Immature natural killer cell (primary cell): ENCODE measurements at places on chromosomes 11 and 22. TPM values are rescaled to one million over a fixed set of nuclear protein-coding genes. Genes with fewer than 3 reads are reported as not detected.

Gene NCAM1
- 143 TPM for polyA plus RNA-seq

- peaks cover 2% of the 10 kb centered on the region for H3K4me1 ChIP-seq
- H3K27ac ChIP-seq = peak overlapping the region; percentile 13
- H3K36me3 ChIP-seq = no peaks in the 10 kb centered on the region
These were observed 101.1 kb upstream of the PITPNB start for GRCh38 chr22:28019881-28020861.

- peaks cover 48% of the 10 kb centered on the region for H3K4me1 ChIP-seq
- peaks cover 4% of the 10 kb centered on the region for H3K27me3 ChIP-seq
- no peak for DNase-seq
- peak overlapping the region; percentile 69 for H3K27ac ChIP-seq
- peak overlapping the region; percentile 40 for H3K4me3 ChIP-seq
These were observed 41.1 kb downstream of the OSBPL5 start for GRCh38 chr11:3123761-3124733.

GRCh38 chr22:42918500-42918899, 61.4 kb upstream of the ARFGAP3 start:
- no peaks in the 10 kb centered on the region for H3K36me3 ChIP-seq
- no peak overlapping the region for H3K27ac ChIP-seq
- no peak for DNase-seq

GRCh38 chr11:120629407-120630080, 118.0 kb downstream of the GRIK4 start:
- no peak for DNase-seq
- H3K27ac ChIP-seq = no peak overlapping the region
- no peak overlapping the region for H3K4me3 ChIP-seq
- peaks cover 6% of the 10 kb centered on the region for H3K4me1 ChIP-seq

DNA sequence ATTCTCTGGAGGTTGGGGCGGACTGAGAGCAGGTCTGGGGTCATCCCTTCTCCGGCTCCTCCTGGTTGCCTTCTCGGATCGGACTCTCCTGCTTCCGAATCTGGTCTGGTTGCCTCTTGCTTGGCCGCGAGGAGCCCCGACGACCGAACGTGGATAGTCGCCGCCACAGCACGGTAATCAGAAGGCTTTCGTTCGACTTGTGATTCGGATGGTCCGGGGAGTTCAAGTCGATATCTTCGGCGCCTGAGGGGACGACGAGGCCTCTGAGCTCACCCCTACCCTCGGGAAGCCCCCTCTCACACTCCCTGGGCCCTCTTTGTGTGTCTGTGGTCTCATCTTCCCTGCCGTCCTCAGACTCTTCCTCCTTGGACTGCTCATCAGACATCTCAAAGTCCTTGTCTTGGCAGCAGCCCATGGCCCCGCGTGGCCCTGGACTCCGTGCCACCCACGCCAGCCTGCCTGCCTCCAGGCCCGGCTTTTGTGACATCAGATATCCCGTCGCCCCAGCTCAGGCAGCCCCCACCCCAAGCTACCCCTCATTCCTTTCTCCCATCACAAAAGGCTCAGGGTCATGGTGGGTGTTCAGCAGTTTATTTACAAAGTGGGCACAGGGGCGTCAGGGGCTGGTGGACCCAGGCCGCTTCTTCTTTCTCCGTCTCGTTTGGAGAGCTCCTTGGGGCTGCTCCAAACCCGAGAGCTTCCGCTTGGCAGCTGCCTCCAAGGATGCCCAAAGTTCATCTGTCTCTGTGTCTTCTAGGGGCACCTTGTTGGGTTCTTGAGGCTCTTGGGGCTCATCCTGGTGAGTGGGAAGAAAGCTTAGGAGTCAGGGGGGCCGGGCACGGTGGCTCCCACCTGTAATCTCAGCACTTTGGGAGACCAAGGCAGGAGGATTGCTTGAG, at the start of gene TEX54:
TEX54 (minus strand) TSS at position 506 of the 899 bp plus-strand sequence.
- peak within 1 kb of the TSS; percentile 98 for H3K27ac ChIP-seq
- no peak for DNase-seq
- peaks cover 10% of the 10 kb centered on the region for H3K27me3 ChIP-seq
- H3K36me3 ChIP-seq = peaks cover 4% of the 10 kb centered on the region
- peak within 1 kb of the TSS; percentile 97 for H3K4me3 ChIP-seq

DNA sequence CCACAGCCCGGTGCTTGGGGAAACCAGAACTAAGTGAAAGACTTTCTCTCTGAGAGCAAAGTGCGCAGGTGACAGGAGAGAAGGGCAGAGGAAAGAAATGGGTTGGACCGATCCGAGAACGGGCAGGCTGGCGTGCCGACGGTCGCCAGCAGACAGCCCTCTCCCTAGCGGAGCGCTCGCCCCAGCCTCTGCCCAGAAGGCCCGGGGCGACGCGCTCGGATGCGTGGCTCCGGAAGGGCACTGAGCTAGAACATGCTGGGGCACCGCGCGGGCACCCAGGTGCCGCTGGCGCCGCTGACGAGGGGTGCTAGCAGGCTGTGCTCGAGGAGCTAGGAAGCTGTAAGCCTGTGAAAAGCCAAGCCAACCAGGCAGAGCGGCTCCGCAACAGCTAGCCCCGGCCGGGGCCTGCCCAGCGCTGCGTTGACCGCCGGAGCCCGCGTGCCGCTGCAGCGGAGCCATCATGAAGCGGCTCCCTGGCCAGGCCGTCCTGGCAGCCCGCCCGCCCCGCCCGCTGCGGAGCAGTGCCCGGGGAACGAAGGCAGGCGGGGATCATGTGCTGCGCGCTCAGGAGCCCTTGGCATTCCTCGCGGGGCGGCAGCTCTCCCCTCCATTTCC, 22.1 kb upstream of the RRAS2 start:
- H3K36me3 ChIP-seq = peaks cover 7% of the 10 kb centered on the region
- H3K27ac ChIP-seq = no peak overlapping the region
- peak overlapping the region; percentile 89 for H3K4me3 ChIP-seq
- peak; percentile 55 for DNase-seq
- peaks cover 15% of the 10 kb centered on the region for H3K4me1 ChIP-seq

DNA sequence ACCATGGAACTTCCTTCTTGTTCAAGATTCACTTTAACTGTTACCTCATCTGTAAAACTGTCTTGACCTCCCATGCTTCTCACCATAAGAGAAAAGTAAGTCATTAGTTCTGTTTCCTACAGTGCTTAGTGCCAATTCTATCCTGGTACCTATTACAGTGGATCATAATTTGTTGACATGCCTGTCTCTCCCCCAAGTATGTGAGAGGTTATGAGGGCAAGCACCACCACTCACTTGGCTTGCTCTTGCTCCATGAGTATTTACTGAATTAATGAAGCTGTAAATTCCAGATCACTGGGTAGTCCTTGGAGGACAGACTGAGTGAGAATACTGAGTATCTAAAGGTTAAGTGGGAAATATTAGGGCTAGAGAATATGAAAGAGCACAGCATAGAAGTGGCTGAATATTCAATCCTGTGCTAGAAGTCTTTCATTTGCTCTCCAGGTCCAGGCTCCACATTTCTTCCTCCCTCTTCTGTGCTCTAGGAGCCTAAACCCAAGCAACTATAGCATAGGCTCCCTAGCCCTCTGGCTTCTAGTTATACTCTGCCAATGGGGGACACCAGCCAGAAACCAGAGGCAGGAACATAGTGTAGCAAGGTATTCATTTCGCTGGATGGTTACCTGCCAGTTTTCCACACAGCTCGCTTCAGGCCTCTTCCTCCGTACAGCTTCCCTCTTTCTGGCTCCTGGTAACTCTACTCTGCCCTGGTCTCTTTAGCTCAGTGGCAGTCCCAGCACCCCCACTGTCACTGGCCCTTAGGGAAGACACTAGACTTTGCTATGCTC, 118.2 kb upstream of the SLC5A12 start:
- H3K27ac ChIP-seq = no peak overlapping the region
- no peaks in the 10 kb centered on the region for H3K27me3 ChIP-seq
- no peaks in the 10 kb centered on the region for H3K4me1 ChIP-seq
- H3K36me3 ChIP-seq = no peaks in the 10 kb centered on the region
- H3K4me3 ChIP-seq = no peak overlapping the region
- no peak for DNase-seq

Gene TRIM49
- not detected for polyA plus RNA-seq

- H3K27me3 ChIP-seq = peaks cover 13% of the 10 kb centered on the region
- DNase-seq = no peak
- H3K4me3 ChIP-seq = peak overlapping the region; percentile 64
- H3K4me1 ChIP-seq = peaks cover 85% of the 10 kb centered on the region
These were observed 2.4 kb downstream of the VPS26B start for GRCh38 chr11:134226806-134227325.
